ENCODE measurements at places on chromosomes 11 and 22. TPM values are rescaled to one million over a fixed set of nuclear protein-coding genes. Genes with fewer than 3 reads are reported as not detected.

Gene VSIG10L2
- total RNA-seq, result 4.1 TPM

Gene IFITM1
- 321 TPM for total RNA-seq

Gene AKIP1
- total RNA-seq, result 29.0 TPM

DNA sequence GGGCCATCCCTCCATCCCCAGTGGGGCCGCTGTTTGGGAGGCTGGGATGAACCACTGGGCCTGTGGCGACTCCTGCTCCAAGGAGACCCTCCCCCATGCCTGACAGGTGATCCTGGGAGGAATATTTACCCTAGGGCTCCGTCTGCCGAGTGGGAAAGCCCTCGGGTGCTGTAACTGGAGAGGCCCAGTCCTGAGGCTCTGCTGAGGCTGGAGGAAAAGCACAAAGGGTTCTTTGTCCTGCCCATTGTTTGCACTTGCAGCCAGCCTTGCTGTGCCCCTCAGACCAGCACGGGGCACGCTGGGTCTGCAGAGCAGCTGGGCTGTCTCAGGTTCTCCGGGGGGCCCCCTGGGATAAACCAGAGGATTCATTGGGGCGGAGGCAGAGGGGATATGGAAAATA lies 321.1 kb downstream of the MN1 start:
- H3K4me1 ChIP-seq, result peaks cover under 1% of the 10 kb centered on the region
- no peak overlapping the region for H3K27ac ChIP-seq
- H3K4me3 ChIP-seq, result no peak overlapping the region
- H3K36me3 ChIP-seq, result no peaks in the 10 kb centered on the region
- H3K27me3 ChIP-seq, result no peaks in the 10 kb centered on the region

GRCh38 chr11:86610559-86611341 lies 61.7 kb downstream of the ME3 start:
- no peaks in the 10 kb centered on the region for H3K27me3 ChIP-seq
- no peaks in the 10 kb centered on the region for H3K4me1 ChIP-seq
- H3K27ac ChIP-seq, result no peak overlapping the region
- H3K4me3 ChIP-seq, result no peak overlapping the region
- no peak for DNase-seq

DNA sequence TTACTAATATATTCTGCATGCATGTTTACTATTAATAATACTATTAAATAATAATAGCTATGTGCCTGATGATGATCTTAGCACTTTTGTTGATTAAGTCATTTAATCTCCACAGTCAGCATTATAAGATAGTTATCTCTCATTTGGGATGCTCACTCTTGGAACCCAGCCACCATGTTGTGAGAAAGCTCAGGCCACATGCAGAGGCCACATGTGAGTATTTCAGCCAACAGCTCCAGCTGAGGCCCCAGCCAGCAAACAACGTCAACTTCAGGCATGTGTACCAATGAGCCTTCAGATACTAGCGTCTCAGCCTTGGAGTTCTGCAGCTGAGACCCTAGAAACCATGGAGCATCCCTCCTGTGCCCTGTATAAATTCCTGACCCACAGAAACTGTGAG lies 798.1 kb upstream of the LRRC4C start:
- H3K27me3 ChIP-seq, result no peaks in the 10 kb centered on the region
- no peak overlapping the region for H3K27ac ChIP-seq
- H3K36me3 ChIP-seq, result no peaks in the 10 kb centered on the region
- DNase-seq, result no peak
- H3K4me1 ChIP-seq, result no peaks in the 10 kb centered on the region
